ENCODE measurements at places on chromosomes 7 and 10.

GRCh38 chr10:79166741-79167140, 98.0 kb downstream of the ZMIZ1 start:
- DNase-seq: no peak

DNA sequence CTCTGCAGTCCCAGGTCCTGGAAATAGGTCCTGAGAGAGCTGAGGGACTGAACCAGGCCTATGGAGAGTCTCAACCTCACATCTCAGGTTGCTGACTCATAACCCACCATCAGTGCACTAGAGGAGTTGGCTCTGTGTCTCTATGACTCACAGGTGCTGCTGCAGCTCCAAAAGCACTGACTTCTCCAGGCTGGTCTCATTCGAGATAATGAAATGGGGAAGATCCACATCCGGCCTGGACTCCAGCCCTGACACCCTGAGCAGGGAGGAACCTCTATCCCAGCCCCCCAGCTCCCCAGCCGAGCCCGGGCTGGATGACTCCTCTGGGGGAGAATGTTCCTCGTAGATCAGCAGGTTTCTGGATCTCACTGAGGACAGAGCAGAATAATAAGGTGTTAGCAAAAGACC, 35.5 kb upstream of the DGKI start:
- DNase-seq: no peak

DNA sequence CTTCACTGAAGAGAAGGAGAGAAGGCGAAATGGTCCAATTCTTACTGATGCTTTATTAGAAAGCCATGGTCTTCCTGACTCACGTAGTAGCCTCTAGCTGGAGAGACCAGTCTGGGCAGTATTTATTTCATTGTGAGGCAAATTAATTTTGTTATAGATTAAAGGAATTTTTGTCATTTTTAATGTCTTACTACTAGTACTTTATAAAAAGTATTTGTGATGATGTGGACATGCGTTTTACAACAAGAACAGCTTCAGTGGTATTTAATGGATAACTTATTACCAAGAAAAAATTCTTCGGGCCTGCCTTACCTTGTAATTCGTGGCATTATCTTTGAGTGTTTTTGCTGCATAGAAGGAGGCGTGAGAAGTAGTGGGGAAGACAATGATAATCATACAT, 339.4 kb upstream of the SHH start:
- DNase-seq: no peak

DNA sequence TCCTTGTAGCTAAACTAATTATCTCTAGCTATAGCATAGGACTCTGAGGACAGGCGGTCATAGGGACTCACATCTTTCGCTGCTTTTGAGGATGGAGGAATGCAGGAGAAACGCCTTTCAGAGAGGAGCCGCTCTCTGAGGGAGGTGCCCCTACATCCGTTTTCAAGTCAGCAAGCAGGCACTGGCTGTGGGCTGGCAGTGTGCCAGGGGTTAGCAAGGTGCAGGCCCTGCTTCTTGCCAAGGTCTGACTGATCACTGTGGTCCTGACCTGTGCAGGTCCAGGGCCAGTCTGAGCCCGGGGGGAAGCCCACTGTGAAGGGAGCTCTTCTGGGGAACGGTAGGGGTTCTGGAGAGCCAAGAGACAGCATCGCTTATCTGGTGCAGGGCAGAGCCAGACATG, 89.4 kb downstream of the SH3PXD2A start:
- DNase-seq: peak; percentile 41

DNA sequence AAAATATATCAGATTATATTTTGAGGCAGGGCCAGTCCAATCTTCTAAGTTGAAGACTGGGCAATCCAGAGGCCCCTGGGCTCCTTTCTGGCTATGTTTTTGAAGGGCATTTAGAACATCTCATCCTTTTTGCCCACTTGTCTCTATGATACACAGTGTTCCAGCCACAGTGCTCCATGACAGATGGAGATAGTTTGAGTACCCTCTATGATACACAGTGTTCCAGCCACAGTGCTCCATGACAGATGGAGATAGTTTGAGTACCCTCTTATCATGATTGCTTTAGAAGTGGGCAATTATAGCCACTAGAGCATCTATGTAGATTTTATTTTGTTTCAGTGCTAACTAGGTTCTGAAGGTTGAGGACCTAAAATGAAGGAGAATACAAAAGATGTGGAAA, 33.1 kb upstream of the A1CF start:
- DNase-seq: no peak

DNA sequence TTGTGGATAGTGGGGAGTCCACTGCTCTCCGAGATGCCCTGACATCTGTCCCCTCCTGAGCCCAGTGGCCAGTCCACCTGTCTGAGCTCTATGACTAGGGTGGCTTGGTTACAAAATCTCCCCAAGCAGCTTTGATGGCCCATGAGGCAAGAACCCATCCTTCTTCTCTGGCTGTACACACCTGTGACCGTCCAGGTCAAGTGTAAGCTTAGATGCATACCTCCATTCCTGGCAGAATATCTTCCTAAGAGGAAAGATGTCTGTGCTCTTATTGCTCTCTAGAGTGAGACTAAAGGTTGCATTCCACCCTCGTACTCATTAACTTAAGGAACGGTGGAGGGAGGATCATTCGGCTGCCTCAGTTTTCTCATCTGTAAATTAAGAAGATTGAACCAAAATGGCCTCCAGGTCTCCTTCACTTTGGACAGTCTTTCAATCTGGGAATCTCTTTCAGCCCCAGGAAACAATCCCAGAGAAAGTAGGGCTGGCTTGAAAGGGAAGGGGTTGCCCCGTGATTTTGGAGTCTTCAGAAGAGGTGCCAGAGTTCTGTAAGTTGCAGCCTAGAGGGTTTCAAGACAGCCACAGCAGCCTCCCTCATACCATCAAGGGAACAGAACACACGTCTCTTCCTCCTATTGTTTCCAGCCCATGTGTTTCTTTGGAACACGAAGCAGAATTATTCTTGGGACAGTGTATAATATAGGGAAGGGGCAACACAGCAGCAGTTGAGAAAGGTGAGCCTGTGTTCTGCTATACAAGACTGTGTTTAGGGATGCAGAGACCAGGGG, 5.5 kb downstream of the HOXA4 start:
- no peak for DNase-seq

- DNase-seq: no peak
Observed at GRCh38 chr7:7869036-7869435, 99.6 kb upstream of the GLCCI1 start.

DNA sequence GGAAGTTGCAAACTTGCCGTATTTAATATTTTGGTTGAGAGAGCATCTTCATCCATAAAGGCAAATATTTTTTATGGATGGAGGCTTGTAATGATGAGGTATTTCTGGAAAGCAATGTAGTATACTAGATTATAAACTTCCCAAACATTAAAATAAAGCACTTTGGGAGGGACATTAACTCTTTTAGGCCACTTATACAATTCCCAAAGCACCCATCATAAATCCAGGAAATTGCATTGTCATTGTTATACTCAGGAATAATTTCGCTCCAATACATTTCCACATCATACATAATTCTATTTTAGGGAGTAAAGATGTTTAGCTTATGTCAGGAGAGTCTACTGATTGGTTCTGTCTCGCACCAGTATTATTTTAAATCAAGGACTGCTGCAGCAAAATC, 212.7 kb upstream of the MKI67 start:
- DNase-seq: no peak

All from stimulated activated CD4-positive, alpha-beta T cell treated with anti-CD3 and anti-CD28 coated beads, Interleukin-15, amount 100 ng/mL, for 48 hours (primary cell).